ENCODE measurements at places on chromosomes 3 and 15.

DNA sequence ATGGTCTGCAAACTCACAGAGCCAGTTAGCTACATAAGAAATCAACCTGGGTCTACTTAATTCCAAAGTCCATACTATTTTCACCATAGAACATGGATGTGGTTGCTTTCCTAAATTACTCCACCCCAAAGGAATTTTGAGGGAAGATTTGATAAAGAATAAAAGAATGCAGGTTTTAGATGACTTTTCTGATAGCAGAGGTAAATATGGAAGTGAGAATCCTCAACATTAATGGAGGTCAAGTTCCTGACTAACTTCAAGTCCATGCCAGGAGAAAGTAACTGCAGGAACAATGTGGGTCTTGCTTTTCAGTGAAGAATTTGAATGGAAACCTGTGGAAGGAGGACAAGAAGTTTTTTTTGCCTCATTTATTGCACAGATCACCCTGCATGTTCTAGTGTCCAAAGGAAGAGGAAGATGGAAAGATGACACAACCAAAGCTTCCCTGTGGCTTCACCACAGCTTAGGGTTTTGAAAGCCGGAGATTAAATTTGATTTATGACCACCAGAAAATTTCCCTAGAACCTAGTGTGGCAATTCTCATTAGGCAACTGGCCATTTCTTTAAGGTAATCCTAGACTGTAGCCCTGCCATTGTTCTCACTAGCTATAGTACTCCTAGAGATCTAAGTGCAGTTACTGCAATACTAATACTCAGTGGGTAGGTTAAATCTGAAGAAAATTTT is 429.7 kb downstream of the RAP2B start:
- no peak for DNase-seq

- no peak for DNase-seq
These were observed 58.0 kb upstream of the FOXB1 start for GRCh38 chr15:59946084-59946483.

DNA sequence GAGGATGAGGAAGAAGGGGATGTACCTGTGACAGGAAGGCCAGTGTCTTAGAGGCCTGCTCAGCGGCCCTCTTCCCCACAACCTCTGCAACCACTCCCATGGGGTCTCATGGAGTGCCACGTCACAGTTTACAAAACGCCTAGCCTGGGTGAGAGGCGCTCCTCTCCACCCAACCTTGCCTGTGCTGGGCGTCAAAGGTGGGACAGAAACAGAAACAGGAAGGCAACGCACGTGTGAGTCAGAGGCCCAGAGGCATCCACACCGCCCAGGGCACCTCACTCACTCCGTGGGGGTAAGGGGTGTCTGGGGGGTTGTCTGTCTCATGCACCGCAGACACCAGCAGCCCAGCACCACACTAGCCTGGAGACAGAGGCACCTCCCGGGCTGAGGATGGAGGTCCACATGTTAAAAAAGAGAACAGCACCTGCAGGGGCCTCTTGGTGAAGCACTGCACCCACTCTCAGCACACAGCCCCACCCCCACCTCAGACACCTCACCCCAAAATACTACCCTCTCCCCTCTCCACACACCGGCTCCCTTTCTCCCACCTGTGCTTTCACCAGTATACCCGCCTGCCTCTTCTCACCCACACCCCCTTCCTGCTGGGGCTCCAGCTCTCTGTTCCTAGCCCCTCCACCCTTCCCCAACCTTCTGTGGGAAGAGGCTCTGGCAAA is 4.7 kb upstream of the CALML4 start:
- DNase-seq: no peak

DNA sequence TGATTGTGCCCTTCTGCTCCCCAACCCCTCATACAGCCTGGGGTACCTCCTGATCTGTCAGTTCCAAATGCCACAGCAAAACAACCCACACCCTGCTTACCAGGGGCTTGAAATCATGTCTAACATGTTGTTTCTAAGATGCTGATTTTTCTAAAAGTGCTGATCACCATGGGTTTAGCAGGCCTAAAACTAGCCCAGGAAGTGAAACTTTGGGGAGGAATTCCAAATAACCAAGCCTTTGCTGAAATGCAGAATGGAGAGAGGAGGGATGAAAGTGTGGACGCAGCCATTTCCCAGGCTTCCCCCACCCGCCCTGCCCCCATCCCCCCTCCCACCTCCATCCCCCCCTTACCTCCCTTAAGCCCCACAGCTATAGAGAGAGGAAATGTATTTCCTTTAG is 2.0 kb upstream of the HRH1 start:
- peak; percentile 34 for DNase-seq

GRCh38 chr3:13525827-13526625 is 22.9 kb upstream of the FBLN2 start:
- DNase-seq: no peak

DNA sequence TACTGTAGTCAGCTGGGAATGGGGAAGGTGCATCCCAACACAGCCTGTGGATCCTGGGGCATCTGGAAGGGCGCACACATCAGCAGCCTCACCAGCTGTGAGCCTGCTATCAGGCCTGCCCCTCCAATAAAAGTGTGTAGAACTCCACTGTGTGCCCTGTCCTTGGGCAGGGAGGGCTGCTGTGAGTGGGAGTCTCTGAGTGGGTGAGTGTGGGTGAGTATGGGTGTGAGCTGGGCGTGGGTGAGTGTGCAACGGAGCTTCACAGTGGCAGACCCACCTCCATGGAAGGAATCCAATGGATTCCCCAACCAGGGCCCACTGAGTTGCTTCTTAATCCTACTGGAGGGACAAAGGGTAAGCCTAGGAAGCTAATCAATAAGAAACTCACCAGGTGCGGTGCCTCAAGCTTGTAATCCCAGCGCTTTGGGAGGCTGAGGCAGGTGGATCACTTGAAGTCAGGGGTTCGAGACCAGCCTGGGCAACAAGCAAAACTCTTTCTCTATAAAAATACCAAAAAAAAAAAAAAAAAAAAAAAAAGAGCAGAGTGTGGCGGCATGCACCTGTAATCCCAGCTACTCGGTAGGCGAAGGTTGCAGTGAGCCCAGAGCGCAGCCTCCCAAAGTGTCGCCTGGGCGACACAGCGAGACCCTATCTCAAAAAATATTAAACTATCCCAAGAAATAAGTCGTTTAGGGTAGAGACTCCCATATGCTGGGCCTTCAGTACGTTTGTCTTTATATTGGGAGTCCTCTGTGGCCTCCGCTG is 555 bp upstream of the RCCD1 start:
- no peak for DNase-seq

- DNase-seq: peak; percentile 67
These were observed 55.6 kb downstream of the CGGBP1 start for GRCh38 chr3:88003115-88003755.

DNA sequence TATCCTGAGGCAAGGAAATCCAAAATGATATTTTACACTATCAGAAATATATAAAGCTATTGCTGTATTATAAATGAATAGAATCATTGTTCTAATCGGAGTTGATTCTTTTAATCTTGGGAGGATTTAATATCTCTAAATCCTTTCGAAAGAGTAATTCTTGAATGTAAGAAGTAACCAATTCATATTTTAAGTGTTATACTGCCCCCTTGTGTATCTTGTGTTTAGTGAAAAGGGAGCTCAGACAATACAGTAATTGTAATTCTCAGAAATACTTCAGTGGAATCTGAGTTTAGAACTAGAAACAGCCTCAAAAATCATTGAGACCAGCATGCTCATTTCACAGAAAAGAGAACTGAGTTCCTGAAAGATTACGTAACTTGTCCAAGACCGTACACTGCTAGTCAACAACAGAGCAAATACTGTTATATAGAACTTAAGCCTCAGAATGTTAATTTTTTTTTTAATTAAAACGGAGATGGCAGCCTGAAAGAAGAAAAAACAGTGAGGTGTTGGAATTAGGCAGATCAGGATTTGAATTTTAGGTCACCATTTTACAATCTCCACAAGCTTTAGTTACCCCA is 42.9 kb downstream of the PLCH1 start:
- peak; percentile 93 for DNase-seq

DNA sequence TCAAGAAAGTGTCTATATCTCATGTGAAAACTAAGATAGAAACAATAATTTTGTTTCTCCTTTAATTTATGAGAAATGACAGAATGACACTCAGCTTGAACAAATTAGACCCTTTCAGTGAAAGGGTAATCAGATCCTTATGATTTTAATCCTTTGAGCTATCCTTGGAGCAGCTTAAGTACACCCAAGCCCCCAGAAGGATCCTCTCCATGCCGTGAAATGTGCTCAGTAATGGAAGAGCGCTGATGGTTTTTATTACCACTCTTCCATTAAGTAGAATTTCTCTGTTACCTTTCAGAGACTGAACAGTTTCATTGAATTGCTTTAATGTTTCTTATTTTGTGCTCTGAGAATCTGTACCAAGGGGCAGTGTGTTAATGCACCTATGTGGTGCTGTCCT is 54.3 kb downstream of the HMG20A start:
- no peak for DNase-seq

- DNase-seq: no peak
These were observed 590.3 kb upstream of the SGO1 start for GRCh38 chr3:20776286-20776685.

GRCh38 chr15:52670087-52670486 is 9.1 kb downstream of the ATOSA start:
- DNase-seq: no peak

DNA sequence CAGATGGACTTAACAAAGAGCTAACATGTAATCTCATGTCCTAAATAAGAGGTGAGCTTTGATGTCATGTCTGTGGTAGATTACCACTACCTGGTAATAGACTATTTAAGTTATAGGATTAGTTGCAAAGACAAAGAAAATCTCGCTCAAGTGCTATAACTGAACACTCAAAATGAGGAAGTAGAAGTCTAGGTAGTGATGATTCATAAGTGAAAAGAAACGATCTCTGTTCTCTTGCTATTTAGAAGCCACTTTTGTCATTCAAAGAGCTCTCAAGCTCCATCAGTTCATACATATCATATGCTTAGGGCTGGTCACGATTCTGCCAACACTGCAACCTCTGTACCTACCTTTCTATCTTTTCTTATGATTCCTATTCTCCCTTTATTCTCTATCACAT is 110.9 kb downstream of the EDEM1 start:
- no peak for DNase-seq
